Stimulated activated CD8-positive, alpha-beta memory T cell treated with anti-CD3 and anti-CD28 coated beads, Interleukin-2, amount 100 ng/mL, for 1 hour (primary cell): ENCODE measurements at places on chromosomes 3 and 15.

GRCh38 chr15:93154666-93155065, 65.7 kb upstream of the RGMA start:
- DNase-seq = no peak

DNA sequence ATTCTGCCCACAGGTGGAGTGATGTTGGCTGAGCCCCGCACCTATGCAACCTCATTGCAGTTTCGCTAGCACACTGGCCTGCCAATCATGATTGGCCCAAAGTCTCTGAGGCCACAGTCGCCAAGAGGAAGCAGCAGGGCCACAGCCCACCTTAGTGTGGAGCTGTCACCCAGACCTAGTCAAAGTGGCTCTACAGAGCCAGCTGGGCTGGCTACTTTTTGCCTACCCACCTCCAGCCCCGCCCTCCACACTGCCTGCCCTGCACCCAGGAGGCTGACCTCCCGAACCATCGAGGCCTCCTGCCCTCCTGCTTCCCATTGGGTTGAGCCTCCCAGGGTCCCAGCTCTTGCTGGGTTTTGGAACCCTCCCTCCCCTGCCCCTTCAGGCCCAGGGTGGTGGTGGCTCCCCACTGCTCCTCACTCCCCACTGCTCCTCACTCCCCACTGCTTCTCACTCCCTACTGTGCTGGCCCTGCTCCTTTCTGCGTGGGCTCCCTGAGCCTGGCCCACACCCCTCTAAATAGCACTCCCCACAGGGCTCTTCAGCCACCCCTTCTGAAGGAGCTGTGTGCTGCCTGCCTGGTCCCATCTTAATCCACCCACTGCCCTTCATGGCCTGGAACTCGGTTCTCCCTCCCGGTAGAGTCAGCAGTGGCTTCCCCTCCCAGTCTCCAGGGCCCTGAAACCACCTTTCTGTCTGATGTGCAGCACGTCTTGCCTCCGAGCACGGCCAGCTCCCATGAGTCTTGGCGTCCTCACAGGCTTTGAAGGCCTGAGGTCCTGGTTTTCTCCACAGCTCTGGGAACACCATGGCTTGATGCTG, 89.3 kb downstream of the WNT7A start:
- DNase-seq = no peak

DNA sequence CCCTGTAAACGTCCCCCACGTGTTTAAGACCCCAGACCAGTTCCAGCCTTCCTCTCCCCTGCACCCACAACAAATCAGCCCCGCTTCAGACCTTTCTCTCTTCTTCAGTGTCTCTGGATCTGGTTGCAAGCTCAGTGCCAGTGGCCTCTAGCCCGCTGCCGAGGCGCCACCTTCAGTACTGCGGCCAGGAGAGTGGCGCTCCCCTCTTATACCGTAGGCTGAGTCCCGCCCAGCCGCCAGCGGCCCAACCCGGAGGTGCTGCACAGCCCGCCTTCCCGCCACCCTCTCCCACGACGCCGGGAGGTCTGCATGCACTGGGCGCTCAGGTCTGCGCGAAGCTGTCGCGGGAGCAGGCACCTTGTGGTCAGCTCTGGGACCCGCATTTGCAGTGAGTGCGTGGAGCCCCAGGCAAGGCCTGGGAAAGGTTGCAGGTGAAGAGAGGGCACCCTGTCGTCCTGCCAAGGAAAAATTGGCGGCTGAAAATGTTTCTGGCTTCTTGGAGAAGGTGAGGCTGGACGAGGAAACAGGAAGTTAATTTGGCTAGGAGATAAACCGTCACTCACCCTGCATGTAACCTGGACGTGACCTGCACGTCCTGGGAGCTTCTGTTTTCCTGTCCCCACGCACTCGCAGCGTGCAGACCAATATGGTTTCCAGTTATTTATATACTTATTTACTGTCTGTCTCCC, at the start of gene C2CD4B:
Gene C2CD4B (minus strand): TSS at position 182 of the 689 bp plus-strand sequence. CDS start 301 bp downstream, outside the sequence.
- DNase-seq = no peak

GRCh38 chr3:137202941-137203340, 245.2 kb downstream of the IL20RB start:
- DNase-seq = no peak

DNA sequence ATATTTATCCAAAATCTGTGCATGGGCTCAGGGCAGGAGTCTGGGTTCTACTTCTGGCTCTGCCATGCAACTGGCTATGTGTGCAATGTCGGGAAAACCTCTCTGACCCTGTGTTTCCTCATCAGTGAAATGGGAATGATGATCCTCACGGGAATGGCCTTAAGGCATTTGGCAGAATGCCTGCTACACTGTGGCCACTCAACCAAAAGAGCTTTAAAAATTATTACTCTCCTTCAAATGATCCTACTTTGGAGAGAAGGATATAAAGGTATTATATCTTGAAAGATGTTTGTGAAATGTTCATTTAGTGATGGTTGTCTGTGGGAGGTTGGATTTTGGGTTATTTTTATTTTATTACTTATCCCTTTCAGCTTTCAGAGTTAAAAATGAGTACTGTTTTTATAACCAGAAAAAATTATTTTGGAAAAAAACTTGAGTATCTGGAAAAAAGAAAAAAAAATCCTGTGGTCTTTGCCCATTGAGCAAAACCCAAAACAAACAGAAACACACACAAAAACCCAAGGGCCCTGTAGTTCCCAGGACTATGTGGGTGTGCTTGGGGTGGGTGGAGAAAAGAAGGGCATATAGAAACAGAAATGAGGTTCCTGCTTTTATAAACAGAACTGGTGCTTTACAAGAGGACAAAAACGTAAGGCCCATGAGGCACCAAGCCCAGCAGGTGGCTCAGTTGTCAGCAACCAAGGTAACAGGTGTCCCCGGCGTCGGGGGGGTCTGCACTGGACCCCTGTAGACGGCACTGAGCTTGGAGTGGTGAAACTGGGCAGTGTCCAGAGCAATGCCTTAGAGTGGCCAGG, 22.0 kb downstream of the RGMA start:
- no peak for DNase-seq

DNA sequence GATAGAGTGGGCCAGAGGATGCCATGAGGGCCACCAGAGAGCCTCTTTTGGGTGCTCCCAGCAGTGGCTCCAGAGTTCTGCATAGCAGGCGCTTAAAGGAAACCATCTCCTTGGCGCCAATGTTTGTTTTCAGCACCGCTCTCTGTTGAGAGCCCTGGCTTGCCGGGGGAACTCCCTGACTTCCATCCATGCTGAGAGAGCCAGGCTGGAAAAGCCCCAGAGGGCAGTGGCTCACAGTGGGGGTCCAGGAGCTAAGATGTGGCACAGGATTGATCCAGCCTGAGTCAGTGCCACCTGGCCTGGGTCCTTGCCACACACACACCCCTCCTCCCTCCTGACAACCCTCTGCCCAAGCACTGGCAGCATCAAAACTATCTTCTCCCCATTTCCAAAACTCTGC, 50.4 kb upstream of the HACD2 start:
- no peak for DNase-seq

- DNase-seq = no peak
Observed at GRCh38 chr3:48086705-48087104, 70.5 kb upstream of the MAP4 start.
